Activated T-helper 17 cell treated with anti-CD3 and anti-CD28 coated beads, Interleukin-2, amount 50 U/mL, for 72 hours (primary cell): ENCODE measurements at places on chromosomes 12 and 14. TPM values are rescaled to one million over a fixed set of nuclear protein-coding genes. Genes with fewer than 3 reads are reported as not detected.

Gene TMEM233
- total RNA-seq, result not detected

Gene TAS2R14
- 2.4 TPM for total RNA-seq

Gene DNAJC22
- total RNA-seq, result not detected

Gene MAP1LC3B2
- total RNA-seq, result 0.90 TPM

GRCh38 chr12:46470975-46471374, 98.4 kb upstream of the SLC38A2 start:
- no peak for ATAC-seq

DNA sequence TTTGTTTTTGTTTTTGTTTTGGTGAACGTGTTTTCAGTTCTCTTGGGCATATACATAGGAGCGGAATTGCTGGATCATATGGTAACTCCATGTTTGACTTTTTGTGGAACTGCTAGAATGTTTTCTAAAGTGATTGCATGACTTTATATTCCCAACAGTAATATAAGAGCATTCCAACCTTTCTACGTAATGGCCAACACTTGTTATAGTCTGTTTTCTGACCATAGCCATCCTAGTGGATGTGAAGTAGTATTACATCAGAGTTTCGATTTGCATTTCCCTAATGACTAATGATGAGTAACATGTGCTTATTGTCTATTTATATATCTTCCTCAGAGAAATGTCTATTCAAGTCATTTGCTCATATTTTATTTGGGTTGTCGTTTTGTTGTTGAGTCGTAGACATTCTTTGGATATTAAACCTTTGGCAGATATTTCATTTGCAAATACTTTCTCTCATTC, 268.7 kb downstream of the AEBP2 start:
- ATAC-seq, result no peak

DNA sequence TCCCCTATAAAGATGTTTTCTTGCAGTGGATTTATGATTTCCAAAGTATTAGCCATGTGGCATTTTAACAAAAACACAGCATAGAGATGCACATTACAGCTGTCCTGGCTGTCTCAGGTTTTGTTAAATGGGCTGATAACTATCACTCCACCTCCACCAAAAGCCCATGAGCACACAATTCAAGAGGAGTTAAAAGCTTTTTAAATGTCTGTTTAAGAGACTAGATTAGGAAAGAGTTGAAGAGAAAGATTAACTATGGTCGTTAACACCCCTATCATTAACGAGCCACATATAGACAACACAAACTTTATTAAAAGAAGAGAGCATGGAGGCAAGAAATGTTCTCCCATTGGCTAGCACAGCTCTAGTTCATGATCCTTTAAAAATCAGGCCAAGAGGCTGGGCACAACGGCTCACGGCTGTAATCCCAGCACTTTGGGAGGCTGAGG, 14.5 kb downstream of the CBX5 start:
- no peak for ATAC-seq

DNA sequence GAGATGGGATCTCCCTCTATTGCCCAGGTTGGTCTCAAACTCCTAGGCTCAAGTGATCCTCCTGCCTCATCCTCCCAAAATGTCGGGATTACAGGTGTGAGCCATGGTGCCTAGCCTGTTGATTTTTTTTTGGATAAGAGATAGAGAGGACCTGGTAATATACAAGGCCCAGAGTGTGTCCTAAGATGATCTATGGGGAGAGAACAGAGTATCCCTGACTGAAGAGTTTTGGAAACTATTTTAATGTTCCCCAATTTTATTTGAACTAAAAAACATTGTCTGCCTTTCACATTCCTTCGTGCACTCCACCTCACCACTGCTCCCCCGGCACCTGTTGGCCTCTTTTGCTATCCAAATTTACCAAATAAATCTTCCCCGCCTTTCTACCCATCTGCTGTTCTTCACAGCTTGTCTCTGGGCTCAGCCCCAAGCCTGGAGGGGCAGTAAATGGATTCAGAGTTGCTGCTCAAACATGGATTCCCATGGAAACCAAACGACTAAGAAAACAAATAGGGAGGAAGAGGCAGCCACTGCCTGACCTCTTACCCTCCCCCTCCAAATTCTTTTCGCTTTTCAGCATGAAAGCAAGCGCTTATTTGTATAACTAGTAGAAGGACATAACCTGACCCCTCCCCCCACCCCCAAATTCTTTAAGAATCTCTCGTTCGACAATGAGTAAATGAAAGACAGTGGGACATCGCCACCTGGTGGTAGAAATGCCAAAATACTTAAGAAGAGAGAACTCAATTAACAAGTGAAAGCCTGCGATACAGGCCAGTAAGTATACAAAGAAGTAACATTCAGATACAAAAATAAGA, 22.6 kb downstream of the OR10G3 start:
- ATAC-seq, result peak; percentile 69

DNA sequence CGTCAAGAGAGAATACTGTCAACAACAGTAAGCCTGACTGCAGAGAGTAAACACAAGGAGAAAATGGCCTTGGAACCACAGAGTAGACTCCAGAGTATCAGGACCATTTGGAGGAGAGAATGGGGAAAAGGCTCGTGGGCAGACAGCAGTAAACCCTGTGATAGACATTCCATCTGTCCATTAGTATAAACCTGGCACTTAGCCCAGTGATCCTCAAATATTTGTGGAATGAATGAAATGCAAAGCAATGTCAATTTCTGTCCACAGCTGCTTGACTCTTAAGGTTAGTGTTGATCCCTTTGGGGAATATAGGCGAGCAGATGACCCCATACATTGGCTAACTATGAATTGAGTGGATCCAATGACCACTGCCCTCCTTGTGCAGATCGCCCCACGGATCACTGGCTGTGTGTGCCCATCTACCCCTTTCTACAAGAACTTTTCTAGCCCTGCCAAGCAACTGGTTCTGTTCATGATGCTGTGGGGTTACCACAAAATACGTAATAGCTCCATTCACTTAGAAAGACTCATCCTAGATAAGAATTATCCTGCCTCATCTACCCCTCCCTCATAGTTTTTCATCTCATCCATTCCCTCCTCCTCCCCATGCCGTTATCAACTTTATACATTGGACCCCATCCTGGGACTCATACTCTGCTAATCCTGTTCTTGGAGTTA, 846.8 kb downstream of the NRXN3 start:
- no peak for ATAC-seq

GRCh38 chr14:76123426-76124225, 28.1 kb upstream of the GPATCH2L start:
- ATAC-seq, result no peak

- no peak for ATAC-seq
These were observed 45.6 kb downstream of the DDX11 start for GRCh38 chr12:31119192-31119802.

DNA sequence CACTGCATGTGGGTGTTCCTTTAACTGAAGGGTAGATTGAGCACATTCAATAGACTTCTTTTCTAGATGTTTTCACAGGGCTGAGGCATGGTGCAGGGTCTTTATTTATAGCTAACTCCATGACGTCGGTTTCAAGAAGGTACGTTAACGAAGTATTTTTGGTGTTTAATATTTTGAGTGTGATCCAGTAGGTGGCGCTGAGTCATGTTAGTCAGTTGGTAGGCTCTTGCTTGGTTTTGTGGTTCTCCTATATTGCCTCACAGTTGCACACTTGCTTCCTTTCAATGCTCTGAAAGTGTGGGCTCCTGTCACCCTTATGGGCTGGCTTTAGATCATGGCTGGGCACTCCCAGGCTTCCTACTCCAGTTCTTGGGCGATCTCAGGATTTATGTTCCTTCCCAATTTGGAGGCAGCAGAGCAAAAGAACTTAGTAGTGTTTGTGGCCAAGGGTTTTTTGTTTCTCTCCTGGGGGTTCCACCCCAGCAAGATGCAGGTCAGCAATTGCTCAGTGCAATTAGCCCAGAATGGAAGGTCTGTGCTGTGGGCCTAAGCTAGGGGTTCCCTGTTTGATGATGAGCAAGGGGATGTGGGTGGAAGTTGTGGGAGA, 471.6 kb upstream of the FOXG1 start:
- ATAC-seq, result no peak

GRCh38 chr14:42469637-42470426, 863.2 kb downstream of the LRFN5 start:
- no peak for ATAC-seq

DNA sequence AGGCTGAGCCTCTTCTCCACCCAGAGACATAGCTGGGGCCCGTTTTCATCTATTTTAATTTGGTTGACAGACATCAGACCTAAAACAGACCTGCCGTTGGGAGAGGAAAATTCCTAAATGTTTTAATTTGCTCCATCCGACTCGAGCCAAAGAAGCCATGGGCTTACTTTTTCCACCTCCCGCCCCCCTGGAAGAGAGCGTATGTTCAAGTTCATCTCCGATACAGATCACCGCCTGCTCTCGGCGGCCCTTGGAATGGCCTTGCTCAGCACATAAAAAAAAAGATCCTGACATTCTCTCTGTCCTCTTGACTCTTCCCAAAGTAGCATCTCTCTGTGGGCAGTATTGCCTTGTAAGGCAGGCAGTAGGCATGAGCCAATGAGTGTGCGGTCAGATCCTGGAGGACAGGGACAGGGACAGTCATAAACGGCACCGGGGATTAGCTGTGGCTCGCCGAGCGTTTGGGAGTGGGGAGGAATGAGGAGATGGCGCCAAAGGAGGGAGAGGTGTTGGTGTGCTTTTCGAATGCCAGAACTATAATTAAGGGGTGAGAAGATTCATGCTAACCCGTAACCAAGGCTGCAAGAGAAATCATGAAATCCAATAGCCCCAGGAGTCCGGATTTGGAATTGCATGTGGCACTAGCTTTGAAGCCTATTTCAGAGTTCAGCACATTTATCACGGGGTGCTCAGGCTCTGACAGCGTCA, 47.9 kb upstream of the MEG3 start:
- no peak for ATAC-seq

DNA sequence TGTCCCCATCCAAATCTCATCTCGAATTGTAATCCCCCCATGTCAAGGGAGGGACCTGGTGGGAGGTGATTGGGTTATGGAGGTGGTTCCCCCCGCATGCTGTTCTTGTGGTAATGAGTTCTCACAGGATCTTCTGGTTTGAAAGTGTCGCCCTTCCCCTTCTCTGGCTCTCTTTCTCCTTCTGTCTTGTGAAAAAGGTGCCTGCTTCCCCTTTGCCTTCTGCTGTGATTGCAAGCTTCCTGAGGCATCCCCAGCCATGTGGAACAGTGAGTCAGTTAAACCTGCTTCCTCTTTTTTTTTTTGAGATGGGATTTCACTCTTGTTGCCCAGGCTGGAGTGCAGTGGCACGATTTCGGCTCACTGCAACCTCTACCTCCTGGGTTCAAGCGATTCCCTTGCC, 104.0 kb downstream of the CCDC91 start:
- ATAC-seq, result no peak

GRCh38 chr12:80170915-80171314, 71.6 kb downstream of the OTOGL start:
- no peak for ATAC-seq

DNA sequence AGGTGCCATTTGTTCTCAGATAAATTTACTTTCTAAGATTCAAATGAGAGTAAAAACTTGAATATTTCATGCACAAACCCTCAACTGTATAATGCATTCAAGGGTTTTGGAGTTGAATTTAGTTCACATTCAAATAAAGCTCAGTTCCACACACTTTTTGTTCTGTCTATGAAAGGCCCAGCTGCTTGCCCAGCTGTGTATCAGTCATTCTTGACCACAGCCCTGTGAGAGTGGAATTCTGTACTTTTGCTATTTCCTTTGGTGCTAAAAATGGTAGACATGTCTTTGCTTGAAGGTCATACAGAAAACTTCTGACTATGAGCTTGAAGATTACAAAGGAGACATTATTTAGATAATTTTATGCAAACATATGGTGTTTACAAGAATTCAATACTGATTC, 110.4 kb downstream of the KCNC2 start:
- ATAC-seq, result no peak

DNA sequence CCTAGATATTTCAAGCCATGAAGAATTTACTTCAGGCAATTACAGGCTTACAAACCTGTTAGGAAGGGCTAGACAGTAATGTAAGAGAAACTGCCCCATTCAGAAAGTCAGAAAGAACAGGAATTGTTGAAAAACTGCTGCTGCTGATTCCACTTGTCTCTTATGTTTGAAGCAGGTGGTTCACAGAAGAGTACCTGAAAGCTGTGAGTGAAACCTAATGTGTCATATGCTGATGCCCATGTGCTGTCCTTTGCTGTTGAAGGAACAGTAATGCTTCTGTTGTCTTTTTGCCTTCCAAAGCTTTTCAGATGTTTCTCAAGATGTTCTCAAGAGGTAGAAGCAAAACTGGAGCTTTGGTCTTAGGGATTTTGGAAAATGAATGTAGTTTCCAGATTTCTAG, 39.0 kb downstream of the MNAT1 start:
- peak; percentile 29 for ATAC-seq

GRCh38 chr12:95859947-95860850, 1.4 kb downstream of the SNRPF start:
- ATAC-seq, result no peak

DNA sequence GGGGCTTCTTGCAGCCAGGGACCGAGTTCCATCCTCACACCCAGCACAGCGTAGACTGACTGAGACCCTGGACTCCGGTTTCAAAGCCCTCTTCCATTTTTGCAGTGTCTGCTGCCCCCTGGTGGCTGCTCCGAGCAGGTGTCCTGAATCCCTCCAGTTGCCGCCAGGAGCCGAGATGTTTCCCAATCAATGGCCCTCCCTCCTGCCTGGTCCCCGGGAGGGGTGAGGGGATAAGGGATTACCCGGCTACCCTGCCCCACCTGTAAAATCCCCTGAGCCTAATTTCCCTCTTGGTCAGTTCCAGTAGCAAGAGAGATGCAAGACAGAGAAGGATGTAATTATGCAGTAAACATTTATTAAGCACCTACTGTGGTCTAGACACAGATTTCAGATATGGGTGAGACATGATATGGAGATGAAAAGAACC, 55.0 kb downstream of the PHETA1 start:
- ATAC-seq, result peak; percentile 64

DNA sequence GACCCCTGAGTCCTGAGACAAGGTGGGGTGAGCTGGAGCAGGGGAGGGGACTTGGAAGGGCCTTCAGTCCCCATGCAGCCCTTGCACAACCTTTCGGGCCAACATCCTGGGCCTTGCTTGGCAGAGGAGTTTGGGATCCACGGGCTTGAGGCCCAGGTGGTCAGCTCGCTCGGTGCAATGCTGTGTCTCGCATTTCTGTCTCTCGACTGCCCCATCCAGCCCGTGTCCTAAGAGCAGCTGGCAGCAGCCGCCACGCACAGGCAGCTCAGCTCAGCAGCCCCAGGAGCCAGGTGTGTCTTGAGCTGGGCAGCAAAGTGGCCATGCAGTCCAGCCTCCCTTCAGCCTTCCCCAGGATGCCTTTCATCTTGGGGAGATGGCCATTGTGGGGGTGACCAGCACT, 10.8 kb downstream of the PACS2 start:
- ATAC-seq, result no peak
